ENCODE measurements at places on chromosomes 6 and 20.

DNA sequence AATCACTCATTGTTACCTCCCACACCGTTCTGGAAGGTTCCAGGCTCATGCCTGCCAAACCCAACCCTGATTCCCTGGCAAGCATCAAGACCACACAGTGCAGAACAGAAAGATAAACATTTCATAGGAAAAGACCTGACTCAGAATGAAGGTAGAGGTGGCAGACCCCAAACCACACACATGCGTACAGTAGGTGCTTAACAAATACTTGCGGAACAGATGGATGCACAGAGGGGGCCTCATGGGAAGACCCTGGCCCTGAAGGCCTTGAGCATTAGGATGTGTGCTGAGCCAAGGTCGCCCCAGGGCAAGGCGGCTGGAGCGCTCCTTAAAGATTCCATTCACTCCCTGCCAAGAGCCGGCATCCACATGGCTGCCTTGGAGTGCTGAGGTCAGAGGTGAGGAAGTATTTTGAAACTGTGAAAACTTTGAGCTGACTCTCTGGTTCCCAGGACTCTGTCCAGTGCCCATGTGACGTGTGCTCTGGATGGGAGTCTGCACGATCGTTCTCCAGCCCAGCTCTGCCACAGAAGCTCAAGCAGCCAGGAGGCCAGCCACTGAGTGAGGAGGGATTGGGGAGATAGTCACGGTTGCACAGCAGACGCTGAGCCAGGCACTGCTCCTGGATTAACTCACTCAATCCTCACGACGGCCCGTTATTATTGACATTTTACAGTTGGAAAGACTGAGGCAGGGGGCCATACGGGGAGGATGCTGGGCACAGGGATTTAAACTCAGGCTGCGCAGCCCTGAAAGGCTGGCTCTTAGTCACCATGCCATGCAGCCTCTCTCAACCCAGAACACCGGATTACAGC is 65.5 kb upstream of the AFDN start:
- DNase-seq: no peak

DNA sequence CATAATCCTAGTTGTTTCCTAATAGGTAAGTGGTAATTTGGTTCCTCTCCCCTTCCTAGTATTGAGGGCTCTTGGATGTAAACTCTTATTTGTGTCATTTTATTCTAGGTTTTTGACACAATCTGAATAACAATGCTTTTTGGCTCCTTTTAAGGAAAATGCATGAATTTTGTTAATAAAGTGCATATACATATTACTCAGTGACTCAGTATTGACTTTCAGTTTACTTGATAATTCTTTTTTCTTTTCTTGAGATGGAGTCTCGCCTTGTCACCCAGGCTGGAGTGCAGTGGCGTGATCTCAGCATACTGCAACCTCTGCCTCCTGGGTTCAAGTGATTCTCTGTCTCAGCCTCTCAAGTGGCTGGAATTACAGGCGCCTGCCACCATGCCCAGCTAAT is 19.1 kb downstream of the ITCH start:
- DNase-seq: no peak

DNA sequence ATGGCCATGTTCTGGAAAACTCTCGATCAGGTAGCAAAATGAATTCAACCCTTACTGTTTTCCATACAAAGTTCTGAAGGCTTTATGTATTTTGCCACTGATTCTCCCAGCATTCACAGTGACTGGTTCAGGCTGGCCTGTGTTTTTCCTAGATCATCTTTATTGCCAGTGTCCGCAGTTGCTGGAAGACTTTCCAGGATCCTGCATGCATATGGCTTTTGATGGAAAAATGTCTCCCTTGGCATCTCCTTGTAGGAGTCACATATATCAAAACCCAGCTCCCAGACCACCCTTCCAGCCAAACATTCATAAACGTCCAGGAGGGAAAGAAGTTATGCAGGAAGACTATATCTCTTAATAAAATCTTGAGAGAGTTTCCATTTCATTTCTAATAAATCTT is 588.8 kb downstream of the MAFB start:
- DNase-seq: no peak

- no peak for DNase-seq
Measured at GRCh38 chr6:70282312-70282918, 20.5 kb downstream of the COL9A1 start.

DNA sequence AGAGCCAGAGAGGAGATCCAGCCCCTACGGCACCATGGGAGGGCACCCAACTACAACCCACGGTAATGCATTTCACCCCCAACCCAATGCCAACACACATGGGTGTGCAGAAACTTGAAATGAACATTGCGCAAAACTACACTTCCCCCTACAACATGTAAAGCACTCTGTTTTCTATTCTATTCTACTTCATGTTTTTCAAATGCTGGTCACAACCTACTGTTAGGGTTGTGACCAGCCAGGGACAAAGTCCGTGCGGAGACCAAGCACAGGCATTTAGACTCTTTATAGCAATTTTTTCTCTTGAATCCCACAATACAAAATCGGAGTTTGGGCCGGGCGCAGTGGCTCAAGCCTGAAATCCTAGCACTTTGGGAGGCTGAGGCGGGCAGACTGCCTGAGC is 90.6 kb downstream of the MRPL14 start:
- DNase-seq: no peak

GRCh38 chr6:140052736-140053729 is 678.6 kb upstream of the CITED2 start:
- DNase-seq: no peak

GRCh38 chr6:104003803-104004516 is 855.8 kb downstream of the HACE1 start:
- DNase-seq: no peak

DNA sequence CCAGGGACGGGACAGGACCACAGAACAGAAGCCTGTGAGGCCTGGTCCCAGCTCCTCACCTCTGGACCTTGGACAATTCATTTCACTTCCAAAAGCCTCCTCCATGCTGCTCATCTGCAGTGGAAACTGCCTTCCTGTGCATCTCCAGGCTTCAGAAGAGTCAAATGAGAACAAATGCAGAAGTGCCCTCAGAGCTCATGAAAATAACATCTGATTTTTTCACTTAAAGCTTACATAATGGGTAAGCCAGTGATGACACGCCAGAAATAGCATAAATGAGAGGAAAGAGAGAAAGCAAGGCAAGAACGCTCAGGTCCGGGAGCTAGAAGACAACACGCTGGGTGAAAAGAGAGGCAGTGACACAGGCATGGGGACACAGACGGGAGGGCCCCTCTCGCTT is 7.9 kb downstream of the CNKSR3 start:
- DNase-seq: no peak

GRCh38 chr20:19699180-19699971 is 58.7 kb upstream of the RIN2 start:
- DNase-seq: no peak

GRCh38 chr6:128731249-128732165 is 151.4 kb upstream of the LAMA2 start:
- DNase-seq: no peak

- DNase-seq: peak; percentile 44
Measured at GRCh38 chr6:35024551-35025054, 116.5 kb downstream of the TCP11 start.

- no peak for DNase-seq
Measured at GRCh38 chr6:43142101-43142500, 29.0 kb upstream of the SRF start.

GRCh38 chr6:130927305-130927704 is 100.1 kb downstream of the SMLR1 start:
- no peak for DNase-seq

- no peak for DNase-seq
Measured at GRCh38 chr6:44696099-44696498, 308.6 kb downstream of the CDC5L start.

- DNase-seq: no peak
Measured at GRCh38 chr6:3242768-3243167, 15.3 kb upstream of the TUBB2B start.

DNA sequence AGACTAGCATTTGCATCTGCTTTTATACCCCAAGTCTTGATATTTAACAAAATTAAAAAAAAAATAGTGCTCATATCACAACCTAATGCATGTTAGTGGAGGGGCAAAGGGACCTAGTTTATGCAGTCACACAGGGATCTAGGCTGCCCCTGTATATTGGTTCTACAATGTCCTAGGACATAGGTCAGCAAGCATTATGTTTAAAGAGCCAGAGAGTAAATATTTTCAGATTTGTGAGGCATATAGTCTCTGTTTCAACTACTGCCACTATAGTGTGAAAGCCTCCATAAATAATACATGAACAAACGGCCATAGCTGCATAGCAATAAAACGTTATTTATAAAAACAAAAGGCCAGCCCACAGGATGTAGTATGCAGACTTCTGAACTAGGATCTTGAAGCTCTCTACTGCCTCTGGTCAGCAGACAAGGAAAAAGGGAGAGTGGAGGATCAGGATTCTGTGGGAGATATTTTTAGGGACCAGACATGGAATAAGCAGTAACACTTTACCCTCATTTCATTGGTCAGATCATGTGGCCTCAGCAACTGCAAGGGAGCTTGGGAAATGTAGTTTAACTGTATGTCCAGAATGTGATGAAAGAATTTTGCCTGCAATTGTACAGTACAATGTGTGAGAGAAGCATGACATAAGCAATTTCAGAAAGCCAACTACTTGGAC is 414.2 kb upstream of the SPTLC3 start:
- DNase-seq: no peak

DNA sequence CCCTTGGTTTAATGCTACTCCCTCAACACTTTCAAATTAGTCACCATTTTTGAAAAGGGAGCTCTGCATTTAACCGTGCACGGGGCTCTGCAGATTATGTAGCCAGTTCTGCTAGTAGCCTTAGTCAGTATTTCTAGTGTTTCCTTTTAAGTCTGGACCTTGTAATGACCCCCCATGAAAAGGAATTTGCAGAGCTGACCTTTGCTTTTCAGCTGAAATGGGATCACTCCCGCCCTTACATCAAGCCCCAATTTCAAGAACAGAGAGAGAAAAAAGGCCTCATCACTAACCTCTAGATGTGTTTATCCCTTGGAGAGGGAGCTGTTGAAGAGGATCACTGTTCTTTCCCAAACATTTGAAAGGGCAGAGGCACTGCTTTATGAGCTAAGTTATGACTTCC is 490.7 kb upstream of the BTBD3 start:
- DNase-seq: no peak

- DNase-seq: no peak
Measured at GRCh38 chr6:11919771-11920440, 92.2 kb upstream of the HIVEP1 start.

GRCh38 chr6:165223736-165224135 is 85.7 kb downstream of the C6orf118 start:
- no peak for DNase-seq

DNA sequence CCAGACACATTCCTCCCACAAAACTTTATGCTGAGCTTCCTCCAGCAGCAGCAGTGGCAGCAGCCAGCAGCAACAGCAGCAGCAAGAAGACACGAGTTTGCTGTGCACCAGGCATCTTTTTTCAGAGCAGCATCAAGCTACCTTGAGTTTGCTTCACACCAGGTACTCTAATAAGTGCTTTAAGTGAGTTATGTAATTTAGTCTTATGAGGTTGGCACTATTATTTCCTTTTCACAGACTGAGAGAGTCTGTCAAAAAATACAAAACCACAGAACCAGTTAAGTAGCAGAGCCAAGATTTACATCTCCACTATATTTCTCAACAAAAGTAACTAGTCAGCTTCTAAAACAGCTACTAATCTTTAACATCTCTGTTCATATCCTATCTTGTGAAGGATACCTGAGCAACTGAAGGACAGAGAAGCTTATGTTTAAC is 23.7 kb downstream of the RANBP9 start:
- no peak for DNase-seq

GRCh38 chr6:34536959-34537848 is 18.9 kb downstream of the SPDEF start:
- DNase-seq: no peak

DNA sequence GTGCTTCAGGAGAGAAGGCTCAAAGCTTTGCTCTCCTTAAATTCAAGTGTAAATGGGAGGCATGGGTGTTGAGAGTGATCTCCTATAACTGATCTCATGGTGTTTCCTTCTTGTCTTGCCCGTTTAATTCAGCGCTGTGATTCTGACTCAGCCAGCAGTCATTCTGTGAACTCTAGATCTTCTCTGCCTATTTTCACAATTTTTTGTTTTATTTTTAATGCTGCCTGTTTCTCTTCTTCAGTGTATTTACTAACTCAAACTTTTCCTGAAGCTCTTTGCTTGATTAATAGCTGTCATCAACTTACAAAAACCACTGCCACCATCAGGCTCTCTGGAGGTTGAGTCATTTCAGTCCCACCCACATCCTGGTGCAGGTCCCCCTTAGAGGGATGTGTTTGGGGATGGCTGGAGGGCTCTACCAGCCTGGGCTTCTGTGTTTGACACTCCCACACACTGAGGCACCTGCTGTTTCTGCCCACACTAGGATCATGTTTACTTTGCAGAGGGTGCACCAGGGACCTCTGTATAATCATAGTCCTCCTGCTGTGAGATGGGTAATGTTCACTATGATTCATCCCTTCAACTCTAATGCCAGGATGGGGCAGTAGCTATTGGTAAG is 94.0 kb downstream of the SHLD1 start:
- no peak for DNase-seq

DNA sequence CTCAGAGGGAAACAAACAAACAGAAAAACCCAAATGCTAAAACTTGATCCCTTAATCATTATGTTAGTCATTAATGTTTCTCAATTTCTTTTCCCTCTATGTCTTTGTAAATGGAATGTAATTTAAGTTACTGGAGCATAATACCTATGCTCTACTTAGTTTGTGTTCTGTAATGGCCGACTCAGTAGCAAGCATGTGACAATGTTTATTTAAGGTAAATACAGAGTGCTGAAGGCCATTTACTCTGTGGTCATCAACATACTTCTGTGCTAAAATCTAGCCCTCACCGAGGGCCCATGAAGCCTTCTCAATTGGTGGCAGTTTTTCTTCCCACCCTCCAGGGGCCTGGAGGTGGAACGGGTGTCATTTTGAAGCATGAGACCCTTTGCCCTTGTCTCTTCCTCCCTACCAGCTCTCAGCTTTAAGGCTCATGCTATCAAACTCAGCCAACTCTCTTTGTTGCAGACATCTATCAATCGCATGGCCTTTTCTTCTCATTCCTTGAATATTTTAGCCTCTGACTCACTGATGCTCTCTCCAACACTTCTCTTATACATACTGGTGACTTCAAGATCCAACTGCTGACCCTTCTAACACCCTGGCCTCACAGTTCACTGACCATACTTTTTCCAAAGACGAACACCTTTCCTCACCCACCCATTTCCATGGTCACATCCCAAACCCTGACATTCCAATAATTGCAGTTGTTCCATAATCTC is 48.2 kb downstream of the STX7 start:
- DNase-seq: no peak

DNA sequence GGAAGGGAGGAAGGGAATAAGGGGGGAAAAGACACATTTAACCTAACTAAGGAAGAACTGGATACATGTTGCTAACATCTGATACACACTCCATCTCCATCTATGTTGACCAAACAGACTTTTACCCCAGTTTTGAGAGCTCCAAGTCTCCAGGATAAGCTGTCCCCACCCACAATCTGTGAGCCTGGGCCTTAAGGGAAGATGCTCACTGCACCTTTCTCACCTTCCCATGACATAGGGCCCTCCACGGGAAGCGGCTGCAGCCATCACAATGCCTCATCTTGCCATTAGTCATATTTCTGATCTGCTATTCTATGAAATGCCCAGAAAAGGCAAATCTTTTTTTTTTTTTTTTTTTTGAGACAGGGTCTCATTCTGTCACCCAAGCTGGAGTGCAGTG is 126.6 kb upstream of the SALL4 start:
- DNase-seq: no peak
